Stimulated activated CD4-positive, alpha-beta T cell treated with anti-CD3 and anti-CD28 coated beads, TNF-alpha, amount 100 ng/mL, for 24 hours (primary cell): ENCODE measurements at places on chromosomes 11 and 22.

DNA sequence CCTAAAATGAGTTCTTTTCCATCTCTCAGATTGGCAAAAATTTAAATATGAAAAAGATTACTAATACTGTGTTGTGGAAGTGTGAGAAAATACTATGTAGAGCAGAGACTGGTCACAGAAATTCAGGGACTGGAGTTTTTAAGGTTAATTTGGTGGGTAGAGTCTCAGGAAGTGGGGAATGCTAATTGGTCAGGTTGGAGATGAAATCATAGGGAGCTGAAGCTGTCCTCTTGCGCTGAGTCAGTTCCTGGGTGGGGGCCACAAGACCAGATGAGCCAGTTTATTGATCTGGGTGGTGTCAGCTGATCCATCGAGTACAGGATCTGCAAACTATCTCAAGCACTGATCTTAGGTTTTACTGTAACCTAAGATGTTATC, 29.4 kb upstream of the TMEM86A start:
- DNase-seq, result peak; percentile 6

- DNase-seq, result no peak
Measured at GRCh38 chr11:4370166-4370565, 2.0 kb upstream of the OR52B4 start.

DNA sequence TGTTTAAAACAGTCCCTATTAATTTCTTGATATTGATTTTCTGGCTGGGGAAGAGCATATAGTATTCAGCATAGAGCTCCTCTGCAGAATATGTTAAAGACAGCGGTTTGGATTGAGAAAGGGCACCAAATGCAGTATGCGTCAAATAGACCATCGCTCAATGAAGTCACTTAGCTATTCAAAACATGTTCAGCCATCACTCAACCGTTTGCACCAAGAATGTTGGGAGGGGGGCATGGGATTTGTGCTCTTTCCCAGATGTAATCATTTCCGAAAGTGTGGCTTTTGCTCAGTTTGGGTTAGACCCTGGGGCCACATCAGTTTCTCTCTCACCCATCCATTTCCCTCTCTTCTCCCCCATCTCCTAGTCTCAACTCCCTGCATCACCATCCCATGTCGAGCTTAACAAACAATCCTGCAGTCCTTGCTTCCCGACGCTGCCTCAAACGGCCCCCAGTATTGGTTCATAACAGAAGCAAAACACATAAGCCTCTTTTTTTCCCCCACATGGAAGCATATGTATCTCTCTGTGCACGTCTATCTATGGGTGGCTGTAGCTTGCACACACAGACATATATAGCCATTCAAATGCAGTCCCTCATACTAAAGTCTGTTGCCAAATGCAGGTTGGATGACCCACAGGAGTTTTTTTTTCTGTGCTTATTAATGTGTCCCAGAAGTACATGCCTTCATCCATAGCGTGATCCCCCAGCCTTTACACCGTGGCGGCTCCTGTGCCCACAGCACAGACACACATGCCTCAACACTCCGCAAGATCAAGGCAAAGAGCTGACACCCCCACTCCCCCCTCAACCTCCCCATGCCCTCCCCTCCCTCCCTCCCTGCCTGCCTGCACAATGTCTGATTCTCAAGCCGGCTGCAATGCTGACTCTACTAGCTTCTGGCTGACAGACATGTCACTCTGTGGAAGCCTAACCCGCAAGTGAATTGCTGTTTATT, 2.6 kb downstream of the CACNG2 start:
- DNase-seq, result no peak

DNA sequence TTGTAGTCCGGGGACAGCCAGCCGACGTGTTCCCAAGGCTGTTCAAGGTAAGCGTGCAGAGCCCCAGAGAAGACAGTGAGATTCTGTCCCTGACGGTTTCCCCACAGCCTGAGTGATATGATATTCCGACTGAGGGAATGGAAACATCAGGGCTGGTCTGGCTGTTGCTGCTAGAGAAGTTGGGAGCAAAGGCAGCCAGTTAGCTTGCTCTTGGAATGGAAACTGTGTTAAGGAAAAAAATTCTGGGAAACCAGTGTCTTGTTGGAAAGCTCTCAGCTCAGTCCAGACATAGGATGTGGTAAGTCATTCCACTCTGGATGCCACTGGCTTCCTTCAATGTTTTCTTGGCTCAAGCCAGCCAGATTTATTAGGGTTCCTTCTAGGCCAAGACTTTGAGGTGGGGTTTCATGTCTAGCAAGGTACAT, 8.8 kb downstream of the CRY2 start:
- no peak for DNase-seq

GRCh38 chr11:17594686-17595192, 47.7 kb downstream of the OTOG start:
- no peak for DNase-seq

DNA sequence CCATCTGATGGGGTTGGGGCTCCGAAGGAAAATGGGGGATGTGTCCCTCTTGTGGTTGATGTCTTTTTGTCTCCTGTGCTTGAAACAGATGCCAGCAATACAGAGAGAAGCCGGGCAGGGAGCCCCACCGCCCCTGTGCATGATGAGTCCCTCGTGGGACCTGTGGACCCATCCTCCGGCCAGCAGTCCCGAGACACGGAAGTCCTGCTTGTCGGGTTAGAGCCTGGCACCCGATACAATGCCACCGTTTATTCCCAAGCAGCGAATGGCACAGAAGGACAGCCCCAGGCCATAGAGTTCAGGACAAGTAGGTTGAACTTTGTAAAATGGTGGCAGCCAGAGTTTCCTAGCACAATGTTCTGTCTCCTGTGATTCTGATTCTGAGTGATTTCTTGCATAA, 91.7 kb upstream of the OR4B1 start:
- no peak for DNase-seq

GRCh38 chr11:128624269-128625175, 37.2 kb upstream of the ETS1 start:
- peak; percentile 36 for DNase-seq

DNA sequence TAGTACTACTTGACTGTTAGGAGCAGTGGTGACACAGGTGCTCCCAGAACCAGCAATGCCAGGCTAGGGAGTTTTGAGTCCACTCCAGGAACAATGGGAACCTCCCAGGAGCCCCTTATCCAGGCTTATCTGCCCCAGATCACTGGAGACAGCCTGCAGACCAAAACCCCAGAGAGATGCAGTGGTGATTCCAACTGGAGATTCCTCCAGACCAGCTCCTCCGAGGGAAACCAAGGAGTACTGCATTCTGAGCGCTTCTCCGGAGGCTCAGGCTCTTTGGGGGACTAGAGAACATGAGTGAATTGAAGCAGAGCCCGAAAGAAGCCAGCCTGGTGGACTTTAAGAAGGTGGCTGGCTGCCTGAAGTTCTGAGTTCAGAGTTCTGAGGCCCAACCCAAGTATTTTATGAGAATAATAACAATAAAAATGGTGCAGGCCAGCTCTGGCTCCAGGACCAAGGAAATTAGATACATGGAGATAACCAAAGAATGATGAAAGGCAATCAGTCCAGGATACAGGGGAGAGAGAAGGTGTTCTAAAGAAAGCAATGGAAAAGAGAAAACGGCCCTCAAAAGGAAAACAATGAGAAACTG, 1.3 kb upstream of the TMEM25 start:
- no peak for DNase-seq

GRCh38 chr11:46438211-46438610, 46.6 kb upstream of the CHRM4 start:
- DNase-seq, result no peak

GRCh38 chr22:46055181-46055875, 78.4 kb upstream of the WNT7B start:
- DNase-seq, result no peak

- DNase-seq, result no peak
Measured at GRCh38 chr22:49815641-49816091, 12.0 kb downstream of the BRD1 start.
